CD4-positive, CD25-positive, alpha-beta regulatory T cell (primary cell): ENCODE measurements at places on chromosomes 2 and 18.

DNA sequence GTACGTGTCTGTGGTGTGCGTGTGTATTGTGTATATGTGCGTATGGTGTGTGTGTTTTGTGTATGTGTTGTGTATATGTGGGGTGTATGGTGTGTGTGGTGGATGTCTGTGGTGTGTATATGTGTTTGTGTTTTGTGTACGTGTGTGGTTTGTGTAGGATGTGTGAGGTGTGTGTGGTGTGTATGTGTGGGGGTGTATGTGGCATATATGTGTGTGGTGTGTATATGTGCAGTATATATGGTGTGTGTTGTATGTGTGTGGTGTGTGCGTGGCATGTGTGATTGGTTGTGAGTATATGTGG lies 101.3 kb downstream of the CLIP4 start:
- no peak for DNase-seq

GRCh38 chr18:73758446-73758845 lies 389.2 kb downstream of the FBXO15 start:
- DNase-seq = no peak

DNA sequence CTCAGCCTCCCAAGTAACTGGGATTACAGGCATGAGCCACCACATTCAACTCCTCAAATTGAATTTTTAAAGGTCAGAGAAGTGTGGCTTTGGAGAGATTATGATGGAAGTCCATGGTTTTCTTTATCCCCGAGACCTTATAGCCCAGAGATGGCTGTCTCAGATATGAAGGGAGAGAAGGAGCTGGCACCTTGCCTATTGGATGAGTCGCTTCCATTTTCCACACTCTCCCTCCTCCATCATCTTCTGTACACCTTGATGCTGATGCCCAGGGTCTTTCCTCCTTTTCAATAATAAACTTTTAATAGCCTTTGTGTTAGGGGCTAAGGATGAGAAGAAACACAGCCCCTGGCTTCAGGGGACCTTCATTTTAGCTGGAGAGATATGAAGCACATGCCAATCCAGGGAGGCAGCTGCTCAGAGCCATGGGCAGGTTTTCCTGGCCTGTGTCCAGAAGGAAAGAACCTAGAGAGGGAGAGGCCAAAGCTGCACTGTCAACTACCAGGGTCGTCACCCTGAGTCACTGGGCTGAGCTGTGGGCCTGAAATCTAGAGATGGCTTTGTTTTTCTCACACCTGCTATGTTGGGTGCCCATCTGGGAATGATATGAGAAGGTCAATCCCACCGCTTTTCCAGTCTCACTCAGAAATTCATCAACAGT lies 146.0 kb upstream of the SERTAD2 start:
- no peak for DNase-seq

GRCh38 chr2:177291701-177292100 lies 27.2 kb upstream of the NFE2L2 start:
- DNase-seq = no peak

DNA sequence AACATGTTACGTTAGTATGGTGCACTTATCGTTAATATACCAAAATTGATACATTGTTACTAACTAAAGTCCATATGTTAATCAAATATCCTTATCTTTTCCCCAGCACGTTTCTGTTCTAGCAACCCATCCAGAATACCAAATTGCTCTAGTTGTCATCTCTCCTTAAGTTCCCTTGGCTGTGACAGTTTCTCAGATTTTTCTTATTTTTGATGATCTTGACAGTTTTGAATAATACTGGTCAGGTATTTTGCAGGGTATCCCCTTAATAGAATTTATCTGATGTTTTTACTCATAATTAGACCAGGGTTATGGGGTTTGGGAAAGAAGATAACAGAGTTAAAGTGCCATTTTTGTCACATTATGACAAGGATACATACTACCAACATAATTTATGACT lies 47.8 kb downstream of the TFPI start:
- no peak for DNase-seq

- no peak for DNase-seq
Measured at GRCh38 chr2:25597881-25598280, 75.5 kb downstream of the DTNB start.

- no peak for DNase-seq
Measured at GRCh38 chr18:29840089-29840488, 1202.5 kb downstream of the DSC3 start.

DNA sequence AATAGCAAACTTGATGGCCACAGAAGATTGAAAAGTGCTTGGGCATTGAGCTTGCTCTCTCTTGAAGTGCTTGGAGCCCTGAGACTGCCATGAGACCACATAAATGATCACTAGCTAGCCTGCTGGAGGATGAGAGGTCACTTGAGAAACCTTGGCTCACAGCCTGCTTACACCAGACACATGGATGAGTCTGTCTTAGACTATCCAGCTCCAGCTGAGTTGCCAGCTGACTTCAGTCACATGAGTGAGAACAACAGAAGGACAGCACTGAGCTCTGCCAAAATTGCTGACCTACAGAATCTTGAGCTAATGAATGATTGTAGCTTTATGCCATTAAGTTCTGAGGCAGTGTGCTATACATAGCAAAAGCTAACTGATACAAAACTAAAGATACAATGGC lies 18.1 kb downstream of the NABP1 start:
- DNase-seq = no peak

GRCh38 chr2:30150786-30151185 lies 4.0 kb downstream of the YPEL5 start:
- DNase-seq = no peak

- DNase-seq = no peak
Measured at GRCh38 chr2:88032070-88032702, 15.8 kb upstream of the RNU2-63P start.

- peak; percentile 38 for DNase-seq
Measured at GRCh38 chr2:148658807-148659722, 14.5 kb downstream of the EPC2 start.

DNA sequence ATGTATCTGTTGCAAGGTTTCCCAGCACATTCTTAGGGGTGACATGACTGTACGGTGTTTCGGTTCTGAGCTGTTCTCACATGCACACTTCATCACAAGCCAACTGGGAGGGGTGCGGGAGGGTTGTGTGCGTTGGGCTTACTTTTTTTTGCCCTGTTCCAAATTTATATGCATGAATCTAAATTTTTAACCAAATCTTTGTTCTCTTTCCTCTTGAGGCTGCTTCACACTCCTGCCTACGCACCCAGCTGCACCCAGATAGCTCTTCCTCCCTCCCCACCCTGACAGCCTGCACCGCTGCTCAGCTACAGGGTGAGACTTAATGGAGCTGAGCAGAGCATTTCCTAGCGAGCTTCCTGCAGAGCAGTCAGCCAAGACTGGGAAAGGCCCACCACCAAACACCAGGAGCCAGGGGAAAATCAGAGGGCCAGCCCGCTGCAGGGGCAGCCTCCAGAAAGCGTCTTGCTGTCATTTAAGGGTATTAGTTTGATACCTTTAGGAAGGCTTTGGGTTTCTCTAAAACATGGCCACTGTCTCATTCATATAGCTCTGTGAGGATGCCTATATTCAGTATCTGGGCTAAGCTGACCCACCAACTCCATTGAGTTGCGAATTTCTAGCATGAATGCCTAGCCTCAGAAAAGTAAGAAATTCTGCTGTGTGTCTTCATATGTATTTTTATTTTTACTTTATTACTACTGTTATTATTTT lies 84.5 kb downstream of the POU3F3 start:
- no peak for DNase-seq

- no peak for DNase-seq
Measured at GRCh38 chr2:196215376-196215775, 44.0 kb upstream of the STK17B start.

DNA sequence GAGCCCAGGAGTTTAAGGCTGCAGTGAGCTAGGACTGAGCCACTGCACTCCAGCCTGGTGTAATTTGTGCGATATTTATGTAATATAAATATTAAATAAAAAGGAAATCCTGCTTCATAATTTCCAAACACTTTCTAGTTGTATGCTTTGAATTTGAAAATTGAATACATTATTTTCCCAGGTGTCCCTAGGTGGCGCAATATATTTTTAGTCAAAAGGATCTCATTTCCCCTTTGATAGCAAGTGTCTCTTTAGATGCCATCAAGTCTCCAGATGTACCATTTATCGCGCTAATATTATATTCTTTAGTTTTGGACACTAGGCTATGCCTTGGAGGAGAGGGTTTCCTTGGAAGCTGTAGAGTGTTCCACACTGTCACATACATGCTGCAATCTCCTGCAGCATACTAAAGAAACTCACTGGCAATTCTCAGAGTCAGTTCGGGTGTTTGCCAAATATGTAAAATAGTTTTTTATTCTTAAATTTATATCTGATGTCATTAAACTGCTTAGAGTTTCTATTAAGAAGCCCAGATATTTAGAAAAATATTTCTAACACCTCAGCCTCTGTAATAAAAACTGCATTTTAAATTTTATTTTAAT lies 5.6 kb upstream of the WDR7 start:
- no peak for DNase-seq

DNA sequence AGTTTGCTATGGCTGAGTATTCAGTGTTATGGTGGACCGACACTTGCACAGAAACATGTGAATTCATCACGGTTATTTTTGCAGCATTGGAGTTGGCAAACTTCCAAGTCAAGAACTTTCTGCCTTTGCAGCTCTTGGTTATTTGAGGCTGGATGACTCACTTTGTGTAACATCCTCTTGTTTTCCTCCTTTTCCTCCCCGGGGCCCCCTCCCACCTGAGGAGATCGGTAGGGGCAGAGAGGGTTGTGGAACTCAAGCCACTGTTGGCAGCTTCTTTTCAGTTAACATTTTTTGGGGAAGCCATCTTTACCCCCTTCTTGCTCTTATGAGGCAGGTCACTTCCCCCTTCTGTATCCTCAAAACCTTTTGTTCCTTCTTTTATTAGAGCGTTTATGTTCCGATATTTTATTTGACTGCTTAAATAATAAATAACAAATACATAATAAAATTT lies 48.6 kb downstream of the DDX1 start:
- DNase-seq = no peak

GRCh38 chr2:27636766-27637165 lies 7.9 kb downstream of the GPN1 start:
- no peak for DNase-seq

DNA sequence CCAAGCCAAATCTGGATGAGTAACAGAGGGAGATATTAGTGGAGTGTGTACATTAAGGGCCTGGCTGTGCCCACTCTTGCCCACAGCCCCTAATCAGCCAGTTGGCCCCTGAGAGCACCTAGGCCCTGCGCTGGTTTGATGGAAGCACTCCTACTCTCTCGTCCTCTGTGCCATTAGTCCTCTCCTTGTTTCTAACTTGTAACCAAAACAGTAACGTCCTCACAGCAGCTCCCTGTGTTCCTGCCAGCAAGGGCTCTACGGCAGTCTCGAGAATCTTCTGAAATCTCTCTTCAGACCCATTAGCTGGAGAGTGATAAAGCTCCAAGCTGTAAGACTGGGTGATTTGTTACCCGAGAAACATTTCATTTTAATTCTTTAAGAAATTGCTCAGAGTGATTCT lies 76.1 kb downstream of the LRRC30 start:
- no peak for DNase-seq

DNA sequence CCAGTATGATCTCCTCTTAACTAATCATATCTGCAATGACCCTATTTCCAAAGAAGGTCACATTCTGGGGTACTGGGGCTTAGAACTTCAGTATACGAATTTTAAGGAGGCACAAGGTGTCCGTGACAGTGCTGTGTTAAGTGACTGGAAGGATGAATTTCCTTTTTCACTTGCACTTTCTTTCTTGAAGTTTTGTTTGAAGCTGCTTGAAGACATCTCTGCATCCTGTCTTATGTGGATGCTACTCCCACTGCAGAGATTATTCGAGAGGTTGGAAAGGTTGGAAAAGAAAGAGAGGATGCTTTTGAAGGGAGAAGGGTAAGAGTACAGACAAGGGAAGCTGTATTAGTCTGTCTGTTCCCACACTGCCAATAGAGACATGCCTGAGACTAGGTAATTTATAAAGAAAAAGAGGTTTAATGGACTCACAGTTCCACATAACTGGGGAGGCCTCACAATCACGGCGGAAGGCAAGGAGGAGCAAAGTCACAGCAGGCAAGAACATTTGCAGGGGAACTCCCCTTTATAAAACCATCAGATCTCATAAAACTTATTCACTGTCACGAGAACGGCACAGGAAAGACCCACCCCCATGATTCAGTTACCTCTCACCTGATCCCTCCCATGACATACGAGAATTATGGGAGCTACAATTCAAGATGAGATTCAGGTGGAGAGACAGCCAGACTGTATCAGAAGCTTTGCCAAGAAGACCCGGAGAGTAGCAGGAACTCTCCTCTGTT lies 3.6 kb upstream of the RNF144A start:
- peak; percentile 48 for DNase-seq

GRCh38 chr2:190846746-190847145 lies 33.9 kb upstream of the GLS start:
- DNase-seq = no peak
